ENCODE measurements at places on chromosomes 5 and 9.

DNA sequence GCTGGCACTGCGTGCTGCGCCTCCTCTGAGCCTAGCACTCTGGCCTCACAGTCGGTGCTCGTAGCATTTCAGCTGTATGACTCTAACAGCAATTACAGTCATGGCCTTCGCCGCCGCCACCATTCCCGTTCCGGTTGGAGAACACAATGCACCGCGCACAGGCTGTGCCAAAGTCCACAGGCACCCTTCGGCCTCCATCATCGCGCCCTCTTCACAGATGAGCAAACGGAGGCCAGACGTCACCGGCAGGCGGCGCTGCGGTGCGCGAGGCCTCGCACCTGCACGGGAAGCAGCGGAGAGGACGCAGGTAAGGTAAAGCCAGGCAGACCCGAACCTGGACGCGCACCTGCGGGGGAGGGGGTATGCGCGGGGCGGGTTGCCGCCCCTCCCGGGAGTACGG, 128.9 kb downstream of the BARX1 start:
- peak; percentile 79 for DNase-seq

GRCh38 chr5:67515020-67515689, 318.6 kb upstream of the CD180 start:
- peak; percentile 70 for DNase-seq

DNA sequence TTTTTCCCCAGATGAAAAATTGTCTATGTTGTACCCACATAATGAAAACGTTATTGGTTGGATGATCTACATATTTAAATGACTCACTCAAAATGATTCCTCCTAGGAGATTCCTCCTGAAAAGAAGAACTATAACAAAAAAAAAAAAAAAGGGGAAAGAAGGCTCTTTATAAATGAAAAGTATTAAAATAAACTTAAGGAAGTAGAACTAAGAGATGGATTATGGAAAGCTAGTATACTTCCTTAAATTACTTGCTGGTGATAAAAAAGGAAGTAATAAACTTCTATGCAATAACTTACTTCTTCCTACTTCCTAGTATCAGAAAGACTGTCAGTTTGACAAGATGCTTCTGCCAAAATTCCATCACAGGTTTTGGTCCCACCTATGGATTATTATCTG, 1087.7 kb downstream of the CDH12 start:
- no peak for DNase-seq

DNA sequence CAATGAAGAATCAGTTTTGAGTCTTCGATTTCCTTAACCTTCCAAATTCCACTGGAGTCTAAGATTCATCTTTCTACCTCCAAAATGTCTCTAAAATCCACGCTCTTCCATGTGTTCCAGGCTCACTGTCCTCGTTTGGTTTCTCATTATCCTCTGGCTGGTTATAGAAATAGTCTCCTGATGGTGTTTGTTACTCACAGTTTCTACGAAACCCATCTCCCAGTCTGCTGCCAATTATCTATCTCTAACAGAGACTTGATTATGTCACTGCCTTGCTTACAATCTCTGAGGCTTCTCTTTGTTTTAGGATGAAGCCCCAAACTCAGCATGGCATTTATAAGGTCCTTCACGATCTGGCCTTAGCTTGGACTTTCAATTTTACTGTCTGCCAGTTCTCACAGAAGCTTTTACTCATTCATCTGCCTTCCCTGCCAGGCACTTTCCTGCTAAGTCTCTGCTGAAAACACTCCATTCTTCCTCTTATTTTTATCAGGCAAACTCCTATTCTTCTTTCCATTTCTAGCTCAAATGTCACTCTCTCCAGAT, 339.6 kb upstream of the SGCD start:
- DNase-seq = no peak

DNA sequence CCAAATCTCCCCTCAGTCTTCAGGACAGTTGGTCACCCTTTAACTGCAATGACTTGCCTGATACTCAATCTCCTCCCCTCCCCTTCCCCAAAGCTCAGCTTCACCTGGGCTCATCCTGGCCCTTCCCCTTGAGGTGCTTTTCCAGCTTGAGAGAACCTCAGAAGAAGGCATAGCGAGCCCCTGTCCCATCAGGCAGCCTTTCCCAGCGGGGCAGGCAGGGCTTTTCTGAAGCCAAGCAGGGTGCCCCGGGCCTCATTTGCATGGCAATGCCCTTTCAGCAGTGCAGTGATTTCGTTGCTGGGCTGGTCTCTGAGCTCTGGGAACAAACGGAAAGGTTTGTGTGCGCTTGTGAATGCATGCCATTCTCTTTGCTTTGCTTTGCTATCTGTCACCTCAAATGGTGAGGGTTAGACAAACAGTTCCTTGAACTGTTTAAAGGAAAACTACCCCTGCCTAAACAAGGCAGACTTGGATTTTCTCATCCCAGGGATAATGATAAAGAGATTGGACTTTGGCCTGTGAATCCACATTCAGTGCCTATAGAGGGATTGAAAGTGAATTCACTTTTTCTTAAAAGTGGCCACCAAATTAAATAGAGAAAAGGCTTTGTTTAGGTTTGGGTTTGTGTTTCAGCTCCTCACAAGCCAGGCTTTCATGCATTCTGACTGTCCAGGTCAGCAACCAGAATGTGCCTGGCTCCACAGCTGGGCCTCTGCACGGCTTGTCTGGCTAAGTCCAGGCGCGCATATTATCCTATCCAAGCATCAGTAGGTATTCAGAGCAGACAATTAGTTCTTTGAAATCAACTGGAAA, 165.3 kb downstream of the ZNF608 start:
- DNase-seq = no peak

DNA sequence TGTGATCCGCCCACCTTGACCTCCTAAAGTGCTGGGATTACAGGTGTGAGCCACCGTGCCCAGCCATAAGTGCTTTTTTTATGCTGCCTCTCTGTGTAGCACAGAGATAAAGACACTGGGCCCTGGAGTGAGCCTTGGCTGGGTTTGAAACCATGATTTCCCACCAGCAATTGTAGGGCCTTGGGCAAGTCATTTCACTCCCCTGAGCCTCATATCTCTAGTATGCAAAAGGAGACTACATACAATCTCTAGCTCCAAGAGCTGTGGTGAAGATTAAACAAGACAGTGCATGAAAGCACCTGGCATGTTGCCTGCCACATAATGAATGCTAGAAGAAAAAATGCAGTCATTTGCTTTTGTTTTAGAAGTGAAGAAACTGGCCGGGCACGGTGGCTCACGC, 3.9 kb downstream of the FABP6 start:
- no peak for DNase-seq

GRCh38 chr5:150358261-150359095, 981 bp downstream of the TCOF1 start:
- no peak for DNase-seq

- DNase-seq = no peak
These were observed 62.3 kb downstream of the GTF3C4 start for GRCh38 chr9:132732326-132733259.

DNA sequence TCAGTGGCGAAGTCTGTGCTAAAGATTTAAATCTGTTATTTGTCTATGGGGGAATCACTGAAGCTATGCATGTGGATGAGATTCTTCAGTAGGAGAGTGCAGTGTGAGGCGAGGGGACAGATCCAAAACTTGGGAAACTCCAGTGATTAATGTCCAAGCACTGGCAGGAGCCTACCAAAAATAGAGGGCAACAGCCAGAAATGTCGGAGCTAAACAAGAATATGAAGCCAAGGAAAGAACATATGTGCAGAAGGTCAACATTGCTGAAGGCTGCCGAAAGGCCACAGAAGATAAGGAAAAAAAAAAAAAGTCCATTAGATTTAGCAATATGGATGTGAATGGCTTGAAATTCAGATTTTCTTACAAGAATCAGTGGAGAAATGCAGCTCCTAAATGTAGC, 61.8 kb downstream of the C6 start:
- no peak for DNase-seq

- DNase-seq = no peak
These were observed 162.4 kb upstream of the ZNF608 start for GRCh38 chr5:124908581-124909451.

GRCh38 chr5:8720506-8720905, 825.4 kb downstream of the SEMA5A start:
- DNase-seq = no peak

- DNase-seq = no peak
These were observed 394.4 kb upstream of the ZNF608 start for GRCh38 chr5:125140855-125141254.

DNA sequence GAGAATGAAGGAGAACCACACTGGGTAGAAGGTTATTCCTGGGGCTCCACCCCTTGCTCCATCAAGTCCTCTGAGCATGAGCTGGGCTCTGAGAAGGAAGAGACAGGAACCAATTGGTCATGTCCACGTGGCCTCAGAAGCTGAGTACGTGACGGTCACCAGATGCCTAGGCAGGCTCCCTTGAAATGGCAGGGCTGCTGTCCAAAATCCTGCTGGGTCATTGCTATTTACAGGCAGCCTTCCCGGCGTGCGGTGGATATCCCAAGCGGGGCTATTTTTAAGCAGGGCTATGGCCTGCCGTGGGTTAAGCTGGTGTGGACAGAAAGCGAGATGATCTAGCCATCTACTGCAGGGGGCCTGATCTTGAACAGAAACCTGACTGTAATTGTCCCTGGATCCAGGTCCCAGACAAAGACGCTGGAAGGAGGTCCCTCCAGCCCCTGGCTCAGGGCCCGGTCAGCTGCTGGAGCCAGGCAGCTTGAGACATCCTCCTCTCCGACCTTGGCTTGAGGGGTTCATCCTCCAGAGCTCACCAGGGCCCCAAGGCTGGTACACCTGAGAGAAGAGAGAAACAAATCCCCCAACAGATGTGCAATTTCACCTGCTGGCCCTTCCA, 550 bp upstream of the CKMT2 start:
- no peak for DNase-seq

DNA sequence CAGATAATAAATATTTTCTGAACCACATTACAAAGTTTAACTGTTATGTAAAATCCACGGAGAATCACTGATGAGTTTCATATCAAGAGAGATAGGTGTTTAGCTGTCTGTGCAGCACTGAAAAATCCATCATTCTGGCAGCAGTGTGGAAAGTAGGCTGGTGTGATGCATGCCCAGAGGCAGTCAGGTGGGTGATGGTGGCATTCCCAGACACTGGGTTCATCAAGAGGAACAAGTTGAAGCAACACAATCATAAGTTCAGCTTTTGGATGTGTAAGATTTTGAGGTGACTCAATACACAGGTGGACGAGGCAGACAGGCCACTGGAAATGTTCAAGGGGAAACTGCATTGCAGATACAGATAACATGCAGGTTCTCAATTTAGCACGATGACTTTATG, 11.9 kb downstream of the DNAH5 start:
- no peak for DNase-seq

- DNase-seq = no peak
These were observed 436.3 kb upstream of the KLF4 start for GRCh38 chr9:107925749-107926297.

GRCh38 chr9:112061152-112061740, 113.9 kb downstream of the SUSD1 start:
- DNase-seq = peak; percentile 62

DNA sequence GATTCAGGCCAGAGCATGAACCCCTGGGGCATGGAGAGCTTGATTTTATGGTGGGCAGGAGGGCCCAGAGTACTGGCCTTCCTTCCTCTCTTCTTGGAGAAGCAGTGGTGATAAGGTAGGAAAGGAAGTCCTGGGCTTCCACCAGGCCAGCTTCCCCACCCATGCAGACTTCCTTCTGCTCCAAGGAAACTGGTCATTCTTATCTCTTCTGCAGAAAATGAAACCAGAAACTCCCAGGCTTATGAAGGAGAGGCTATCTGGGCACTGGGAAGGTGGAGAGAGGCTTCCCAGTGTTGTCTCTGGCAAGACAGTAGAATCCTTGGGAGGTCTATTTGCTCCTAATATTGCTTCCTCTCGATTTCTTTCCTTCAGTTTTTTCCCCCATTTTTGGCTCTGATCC, 110.5 kb upstream of the EQTN start:
- DNase-seq = no peak

DNA sequence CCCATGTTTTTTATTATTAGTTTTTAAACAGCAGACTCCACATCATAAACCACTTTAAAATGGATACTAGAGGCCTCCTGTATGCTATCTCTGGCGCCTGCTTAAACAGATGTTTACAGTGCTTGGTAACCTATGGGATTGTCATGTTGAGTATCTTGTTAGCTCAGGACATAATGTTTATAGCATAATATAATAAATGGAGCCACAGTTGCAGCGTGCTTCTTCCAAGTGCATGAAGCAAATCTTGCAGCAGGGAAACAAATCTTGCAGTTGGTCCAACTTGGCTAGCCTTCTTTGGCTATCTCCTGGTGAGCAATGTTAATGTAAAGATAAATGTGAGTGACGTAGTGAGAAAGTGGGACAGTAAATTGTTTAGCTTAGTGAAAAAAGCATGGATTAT, 2.8 kb downstream of the GHR start:
- DNase-seq = no peak

- no peak for DNase-seq
These were observed 50.1 kb downstream of the DRD1 start for GRCh38 chr5:175393897-175394296.

- no peak for DNase-seq
These were observed 78.3 kb upstream of the ADAMTS16 start for GRCh38 chr5:5061836-5062235.

DNA sequence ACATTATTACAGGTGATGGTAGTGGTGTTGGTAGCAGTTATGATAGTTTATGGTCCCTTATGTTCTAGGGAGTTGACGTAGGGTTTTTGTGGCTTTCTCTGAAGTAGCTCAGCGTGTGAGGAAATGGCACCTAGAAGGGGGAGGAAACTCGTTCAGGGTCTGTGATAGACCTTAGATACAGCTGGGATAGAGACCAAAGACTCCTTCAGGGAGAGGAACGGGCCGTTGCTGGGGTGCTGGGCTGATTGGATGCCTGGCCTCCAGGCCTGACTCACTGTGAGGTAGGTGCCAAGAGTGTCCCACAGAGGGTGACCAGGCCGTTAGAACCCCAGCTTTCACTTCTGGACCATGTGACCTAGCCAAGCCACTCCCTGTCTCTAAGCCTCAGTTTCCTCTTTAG, 96.6 kb downstream of the DAB2IP start:
- no peak for DNase-seq

GRCh38 chr5:203246-203930, 12.1 kb downstream of the LRRC14B start:
- DNase-seq = no peak

DNA sequence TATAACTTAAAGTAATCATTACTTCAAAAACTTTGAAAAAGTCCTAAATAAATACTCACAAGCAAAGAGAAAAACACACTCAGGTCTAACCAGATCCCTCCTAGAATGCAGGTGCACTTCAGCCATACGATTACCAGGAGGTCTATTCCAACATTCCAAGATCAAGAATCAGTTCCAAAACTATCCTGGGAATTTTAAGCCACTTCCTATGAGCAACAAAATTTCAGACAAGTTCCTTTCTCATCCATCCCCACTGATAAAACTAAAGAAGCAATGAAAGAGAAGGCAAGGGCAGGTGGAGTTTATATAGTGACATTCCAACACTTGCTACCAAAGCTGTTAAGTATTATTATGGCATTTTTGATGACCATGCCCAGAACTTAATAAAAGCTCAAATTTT, 29.6 kb downstream of the MLLT3 start:
- no peak for DNase-seq

DNA sequence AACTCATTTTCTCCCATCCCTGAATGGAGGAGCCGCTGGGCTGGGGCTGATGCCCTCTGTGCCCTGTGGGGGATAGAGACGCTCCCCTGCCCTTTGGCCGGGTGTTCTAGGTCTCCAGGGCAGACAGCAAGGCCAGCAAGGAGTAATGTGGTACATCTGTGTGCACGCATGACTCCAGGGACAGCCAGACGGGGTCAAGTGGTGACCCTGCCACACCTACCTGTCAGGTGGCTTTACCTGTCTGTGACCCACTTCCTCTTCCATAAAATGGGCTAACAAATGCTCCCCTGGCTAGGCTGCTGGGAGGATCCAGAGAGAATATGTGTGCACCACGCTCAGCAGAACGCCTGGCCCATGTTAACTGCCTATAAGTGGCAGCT, 35.4 kb upstream of the BARHL1 start:
- no peak for DNase-seq
